ENCODE measurements at places on chromosomes 3 and 15.

- no peak for DNase-seq
Measured at GRCh38 chr15:23497710-23498111, 50.7 kb upstream of the GOLGA6L2 start.

DNA sequence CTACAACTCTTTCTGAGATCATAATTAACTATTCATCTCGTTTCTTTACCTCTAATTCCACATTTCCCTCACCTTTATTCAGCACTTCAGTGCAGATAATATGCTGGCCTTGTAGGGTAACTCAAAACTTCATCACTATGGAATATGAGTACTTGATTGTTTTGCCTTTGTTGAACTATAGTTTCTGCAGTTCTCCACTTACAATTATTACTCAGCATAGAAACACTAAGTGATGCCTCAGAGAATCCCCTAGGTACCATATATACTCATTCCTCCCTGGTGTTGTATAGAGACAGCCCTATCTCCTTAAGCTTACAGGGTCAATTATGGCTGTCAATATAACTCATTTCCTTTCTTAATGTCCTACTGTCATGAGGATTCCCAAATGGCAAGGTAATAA lies 380.6 kb upstream of the RBMS3 start:
- no peak for DNase-seq

- DNase-seq = no peak
Measured at GRCh38 chr3:42216302-42216701, 49.7 kb downstream of the CCK start.

DNA sequence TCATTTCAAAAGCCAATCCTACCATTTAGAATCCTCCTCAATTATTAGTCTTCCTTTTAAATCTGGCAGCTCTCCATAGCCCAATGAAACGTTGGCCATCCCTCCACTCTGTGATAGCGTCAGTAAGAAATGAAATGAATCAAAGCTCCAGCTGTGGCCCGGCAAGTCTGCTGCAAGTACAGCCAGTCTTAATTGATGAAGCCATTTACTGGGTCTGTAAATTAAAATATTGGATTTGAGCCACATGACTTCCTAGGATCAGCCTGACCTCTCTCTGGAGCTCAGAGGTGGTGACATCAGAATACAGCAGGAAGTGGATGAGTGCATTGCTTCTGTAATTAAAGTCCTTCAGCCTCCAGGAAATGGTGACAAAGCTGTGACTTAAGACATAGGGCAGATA lies 347.0 kb upstream of the LMCD1 start:
- no peak for DNase-seq

DNA sequence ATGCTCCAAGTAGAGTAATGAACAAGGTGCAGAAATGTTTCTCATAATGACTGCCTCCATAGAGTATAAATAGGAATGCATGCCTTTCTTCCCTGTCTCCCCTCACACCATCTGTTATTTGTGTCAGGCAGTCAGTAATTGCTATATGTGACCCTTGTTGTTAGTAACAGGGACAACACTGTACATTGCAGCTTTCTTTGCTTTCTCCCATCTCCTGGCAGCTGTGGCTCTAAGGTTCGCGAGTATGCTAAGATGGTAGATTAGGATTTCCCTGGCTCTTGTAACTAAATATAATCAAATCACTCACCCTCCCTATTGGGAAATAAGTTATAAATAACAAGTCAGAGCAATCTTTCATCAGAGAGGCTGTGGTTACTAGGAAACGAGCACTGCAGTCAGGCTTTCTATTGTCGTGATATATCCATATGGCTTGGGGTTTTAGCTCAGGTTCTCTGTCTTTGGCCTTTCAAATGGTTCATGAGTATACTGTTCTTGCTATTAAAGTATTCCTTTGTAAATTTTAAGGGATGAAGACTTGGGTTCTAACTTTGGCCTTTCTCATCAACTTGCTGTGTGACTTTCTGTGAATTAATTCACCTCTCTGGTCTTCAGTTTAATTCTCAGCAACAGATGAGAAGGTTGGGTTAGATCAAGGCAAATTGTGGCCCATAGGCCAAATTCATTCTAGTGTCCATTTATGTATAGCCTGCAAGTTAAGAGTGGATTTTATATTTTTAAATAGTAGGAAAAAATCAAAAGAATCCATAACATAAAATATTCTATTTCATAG lies 8.1 kb upstream of the MINDY4B start:
- DNase-seq = no peak

DNA sequence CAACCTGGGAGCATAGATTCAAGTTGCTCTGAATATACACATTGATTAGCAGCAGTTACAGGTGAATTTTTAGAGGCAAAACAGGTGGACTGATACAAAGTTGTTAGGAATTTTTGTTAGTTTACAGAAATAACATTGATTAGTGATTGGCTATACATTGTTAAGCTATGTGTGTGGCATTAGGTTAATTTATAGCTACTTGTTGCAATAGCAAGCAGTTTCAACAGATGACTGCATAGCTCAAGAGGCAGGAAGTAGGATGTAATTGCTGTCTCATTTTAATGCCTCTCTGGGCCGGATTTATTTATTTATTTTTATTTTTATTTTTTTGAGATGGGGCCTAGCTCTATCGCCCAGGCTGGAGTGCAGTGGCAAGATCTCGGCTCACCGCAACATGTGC lies 99.7 kb downstream of the TCF12 start:
- no peak for DNase-seq

DNA sequence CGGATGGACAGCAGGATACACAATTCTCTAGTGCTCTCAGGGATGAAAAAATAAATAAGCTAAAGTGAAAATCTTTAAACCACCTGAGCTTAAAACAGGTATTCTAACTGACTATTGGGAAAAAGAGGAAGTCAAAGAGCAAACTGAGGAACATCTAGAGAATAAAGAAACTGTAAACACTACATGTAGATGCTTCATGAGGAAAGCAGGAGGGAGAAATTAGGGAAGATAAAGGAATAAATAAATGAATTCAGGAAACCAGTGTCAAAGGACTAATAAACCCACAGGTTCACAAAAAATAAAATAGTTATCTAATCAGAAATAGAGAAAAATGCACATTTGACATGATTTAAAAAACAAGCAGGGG lies 525 bp upstream of the MCCC1 start:
- DNase-seq = no peak

GRCh38 chr15:80934761-80935221 lies 54.8 kb downstream of the MESD start:
- peak; percentile 39 for DNase-seq

- no peak for DNase-seq
Measured at GRCh38 chr3:66496301-66496700, 4.5 kb downstream of the LRIG1 start.

DNA sequence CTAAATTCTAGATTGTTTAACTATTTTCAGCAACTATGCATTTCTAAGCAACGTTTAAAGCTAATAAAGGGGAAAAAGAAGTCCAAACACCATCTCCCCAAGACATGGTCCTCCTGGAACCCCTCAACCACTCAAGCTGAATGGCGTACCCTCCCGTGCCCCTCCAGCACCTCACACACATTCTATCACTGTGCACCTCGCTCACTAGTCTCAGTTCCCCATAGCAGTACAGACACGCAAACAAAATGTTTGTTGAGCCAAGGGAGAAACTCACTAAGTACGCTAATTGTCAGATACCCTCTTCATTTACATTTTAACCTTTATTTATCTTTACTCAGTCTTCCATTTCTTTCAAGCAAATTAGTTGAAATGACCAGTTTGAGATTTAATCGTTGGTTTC lies 48.8 kb downstream of the ACAP2 start:
- no peak for DNase-seq

DNA sequence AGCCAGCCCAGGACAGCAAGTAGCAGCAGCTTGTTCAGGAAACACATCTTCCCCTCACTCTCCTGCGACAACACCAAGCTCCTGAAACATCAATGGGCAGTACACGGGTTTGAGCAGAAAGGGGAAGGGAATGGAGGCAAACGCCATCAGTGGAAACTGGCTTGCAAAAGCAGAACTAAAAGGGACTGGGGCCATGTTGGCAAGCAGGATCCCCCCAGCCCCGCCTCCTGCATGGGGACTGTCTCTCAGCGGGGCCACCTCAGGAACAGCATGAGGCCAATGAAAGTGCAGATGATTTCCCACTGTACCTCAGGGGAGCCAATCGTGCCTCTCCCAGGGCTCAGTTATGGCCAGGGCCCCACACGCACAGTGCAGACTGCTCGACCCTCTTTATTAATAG lies 6.8 kb downstream of the CDAN1 start:
- no peak for DNase-seq

DNA sequence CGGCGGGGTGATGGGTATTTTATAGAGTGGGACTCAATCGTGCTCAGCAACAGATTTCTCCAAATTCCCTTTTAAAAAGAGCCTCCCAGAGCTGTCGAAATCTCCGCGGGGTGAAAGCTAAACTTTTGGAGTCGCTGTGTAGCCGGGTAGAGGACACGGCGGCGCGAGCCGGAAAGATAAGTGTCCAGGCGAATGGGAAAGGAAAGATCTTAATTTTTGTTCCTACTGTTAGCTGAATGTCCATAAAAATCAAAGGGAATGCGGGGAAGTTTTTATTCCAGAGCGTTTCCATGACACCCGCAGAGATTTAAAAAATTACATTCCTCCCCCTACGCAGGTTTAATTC lies 9.1 kb downstream of the EOMES start:
- no peak for DNase-seq

DNA sequence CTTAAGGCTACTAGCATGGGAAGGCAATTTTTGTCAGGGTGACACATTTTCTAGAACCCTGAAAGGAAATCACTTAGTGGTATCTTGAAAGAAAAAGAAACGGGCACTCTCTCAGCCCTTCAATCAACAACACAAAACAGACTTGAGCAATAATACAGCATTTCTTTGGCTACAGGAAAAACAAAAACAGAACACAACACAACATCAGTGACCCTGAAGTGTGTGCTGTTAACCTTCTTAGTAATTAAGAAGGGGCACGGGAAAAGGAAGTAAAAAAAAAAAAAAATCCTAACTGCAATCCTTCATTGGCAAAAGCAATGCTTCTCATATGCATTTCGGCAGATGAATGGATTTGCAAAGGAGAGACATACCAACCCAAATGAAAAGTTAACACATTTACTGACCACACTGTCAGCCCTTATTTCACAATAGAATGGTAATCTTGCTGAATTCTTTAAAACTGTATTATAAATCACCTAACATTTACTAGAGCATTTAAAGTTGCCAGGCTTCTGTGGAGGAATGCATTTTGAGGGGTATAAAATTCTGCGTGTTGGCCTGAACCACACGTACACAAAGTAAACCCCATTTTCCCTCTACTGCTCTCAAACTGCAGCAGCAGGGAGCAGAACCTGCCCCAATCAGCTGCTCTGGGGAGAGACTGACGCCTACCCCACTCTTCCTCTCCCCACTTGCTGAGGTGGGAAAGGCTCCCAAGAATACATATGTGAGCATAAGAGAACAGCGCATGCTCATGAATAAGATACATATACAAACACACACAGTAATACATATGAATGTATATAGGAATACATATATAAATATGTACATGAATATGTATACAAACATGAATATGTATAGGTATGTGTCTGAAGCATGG lies 198.5 kb downstream of the FOXP1 start:
- DNase-seq = no peak

- DNase-seq = no peak
Measured at GRCh38 chr15:41568350-41569017, 9.5 kb downstream of the TYRO3 start.

GRCh38 chr3:149970716-149971402 lies at the start of gene PFN2:
Gene PFN2, minus strand, starts transcription at chr3:149970895. Its CDS starts 39 bp downstream, at chr3:149970856.
- peak; percentile 88 for DNase-seq

DNA sequence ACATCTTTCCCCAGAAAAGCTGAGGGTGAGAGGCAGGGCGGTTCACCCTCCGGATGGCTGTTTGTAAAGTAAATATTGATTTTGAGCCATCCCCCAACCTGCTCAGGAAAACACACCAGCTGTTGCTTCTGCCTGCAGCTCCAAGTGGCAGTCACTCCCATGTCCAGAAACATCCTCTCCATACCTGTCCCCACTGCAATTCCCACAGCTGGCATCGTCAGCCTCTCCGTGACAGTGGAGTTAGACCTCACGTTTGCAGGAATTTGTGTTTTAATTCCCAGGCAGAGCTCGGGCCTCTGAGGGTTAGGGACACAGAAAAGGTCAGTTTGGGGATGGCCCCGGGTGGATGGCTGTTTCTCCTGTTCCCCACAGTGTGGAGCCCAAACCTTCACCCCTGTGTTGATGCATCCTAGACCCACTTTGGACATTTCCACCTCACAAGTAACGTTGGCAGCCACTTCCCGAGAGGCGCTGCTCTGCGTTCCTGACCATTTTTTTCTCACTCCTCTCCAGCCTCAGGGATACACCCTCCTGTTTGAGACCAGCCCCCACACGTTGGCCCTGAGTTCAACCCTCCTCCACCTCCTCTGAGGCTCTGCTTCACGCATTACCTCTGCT lies 11.8 kb upstream of the FAM174B start:
- no peak for DNase-seq

DNA sequence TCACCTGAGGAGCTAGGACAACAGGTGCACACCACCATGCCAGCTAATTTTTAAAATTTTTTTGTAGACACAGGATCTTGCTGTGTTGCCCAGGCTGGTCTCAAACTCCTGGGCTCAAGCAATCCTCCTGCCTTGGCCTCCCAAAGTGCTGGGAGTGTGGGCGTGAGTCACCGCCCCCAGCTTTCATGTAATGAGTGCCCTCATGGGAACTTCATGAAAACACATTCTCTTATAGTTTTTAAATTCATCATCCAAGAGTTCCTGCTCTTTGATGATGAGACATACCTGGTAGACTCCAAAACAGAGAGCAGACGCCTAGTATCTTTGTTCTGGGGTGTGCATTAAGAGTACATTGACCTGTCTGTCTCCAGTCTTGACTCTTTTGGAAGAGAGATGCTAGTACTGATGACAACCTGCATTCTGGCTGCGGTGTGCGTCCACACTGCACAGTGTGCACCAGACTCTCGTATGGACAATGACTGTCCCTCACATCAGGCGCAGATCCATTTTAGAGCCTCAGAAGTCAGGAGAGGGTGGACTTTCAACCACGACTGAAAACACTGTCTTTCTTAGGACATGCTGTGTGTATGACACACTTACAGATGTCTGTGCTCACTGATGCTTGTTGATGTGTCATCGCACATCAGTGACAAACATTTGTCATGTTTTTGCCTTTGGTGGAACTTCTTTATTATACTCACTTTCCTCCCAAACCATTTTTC lies 2.0 kb downstream of the NRROS start:
- DNase-seq = no peak

- DNase-seq = peak; percentile 6
Measured at GRCh38 chr3:196096382-196096953, 14.6 kb upstream of the TFRC start.

DNA sequence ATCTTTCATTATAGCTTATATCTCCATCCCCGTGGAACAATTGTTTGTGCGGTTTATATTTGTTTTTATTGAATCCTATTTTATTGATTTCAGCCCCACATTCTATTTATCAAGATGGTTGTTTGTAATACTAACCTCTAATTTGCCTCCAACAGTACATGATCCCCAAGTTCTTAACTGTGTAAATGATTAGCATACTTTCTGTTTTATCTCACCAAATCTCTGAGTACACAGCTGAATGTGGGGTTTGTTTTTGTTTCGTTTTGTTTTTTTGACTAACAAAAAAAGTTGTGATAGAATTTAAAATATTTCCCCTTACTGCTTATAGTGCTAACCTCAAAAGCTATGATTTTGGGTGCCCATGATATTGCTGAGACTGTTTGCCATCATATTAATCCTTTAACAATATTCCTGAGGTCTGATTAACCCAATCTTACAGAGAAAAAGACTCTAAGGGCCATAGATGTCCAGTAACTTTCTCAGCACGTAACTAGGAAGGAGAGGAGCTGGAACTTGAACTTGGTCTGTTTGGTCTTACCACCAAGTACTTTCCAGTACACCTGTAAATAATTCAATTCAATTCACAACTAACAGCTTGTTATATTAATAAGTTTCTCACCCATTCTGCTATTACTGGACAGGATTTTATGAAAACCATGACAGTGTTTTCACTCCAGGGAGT lies 789.8 kb downstream of the TUSC7 start:
- DNase-seq = no peak
